Fibroblast of the conjunctiva (primary cell): ENCODE measurements at places on chromosomes 13 and 19.

DNA sequence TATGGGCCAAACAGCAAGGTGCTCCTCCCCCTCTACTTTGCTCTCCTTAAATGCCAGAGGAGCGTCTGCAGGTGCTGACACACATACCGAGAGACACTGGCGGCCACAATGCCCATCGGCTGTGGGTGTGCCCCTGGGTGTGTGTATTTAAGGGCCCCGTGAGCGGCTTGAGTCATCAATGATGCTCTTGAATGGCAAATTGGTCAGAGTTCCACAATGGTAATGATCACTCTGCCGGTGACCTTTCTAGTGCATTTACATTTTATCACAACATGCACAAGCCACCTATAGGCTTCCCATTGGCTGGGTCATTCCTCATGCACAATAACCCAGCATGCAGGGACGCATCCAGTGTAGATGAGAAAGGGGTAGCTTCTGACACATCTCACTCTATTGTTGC lies 124.8 kb downstream of the ZNF536 start:
- no peak for DNase-seq

DNA sequence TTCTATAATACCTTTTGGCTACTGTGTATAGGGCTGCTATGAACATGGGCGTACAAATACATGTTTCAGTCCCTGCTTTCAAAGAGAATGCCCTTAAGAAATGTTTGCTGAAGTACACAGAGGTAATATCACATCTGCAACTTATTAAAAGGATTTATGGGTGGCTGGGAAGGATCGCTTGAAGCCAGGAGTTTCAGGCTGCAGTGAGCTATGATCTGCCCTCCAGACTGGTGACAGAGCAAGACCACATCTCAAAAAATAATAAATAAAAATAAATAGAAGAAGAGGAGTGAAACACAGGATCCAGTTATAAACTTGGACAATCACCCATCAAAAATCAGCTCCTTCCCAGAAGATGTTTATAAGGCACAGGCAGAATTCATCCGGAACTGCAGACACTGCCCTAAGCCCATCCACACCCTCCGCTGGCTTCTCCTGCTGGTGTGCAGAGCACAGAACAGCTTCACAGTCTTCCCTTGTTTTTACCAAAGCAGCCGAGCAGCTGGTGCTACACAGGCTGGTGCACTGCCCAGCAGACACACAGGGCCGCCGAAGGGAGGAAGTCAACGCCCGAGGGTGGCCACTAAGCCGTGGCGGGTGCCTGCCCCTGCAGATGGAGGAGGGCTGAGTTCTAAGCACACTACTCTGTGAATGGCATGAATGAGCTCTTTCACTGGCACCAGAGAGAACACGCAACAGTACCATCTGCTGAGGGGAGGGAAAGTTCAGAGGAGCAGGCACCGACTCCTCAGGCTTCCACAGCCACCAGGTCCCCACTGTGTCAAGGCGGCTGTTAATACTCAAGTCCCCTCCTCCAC lies 44.0 kb downstream of the BRD4 start:
- no peak for DNase-seq

GRCh38 chr13:51523082-51523518 lies 61.2 kb upstream of the WDFY2 start:
- no peak for DNase-seq

GRCh38 chr13:74158571-74159352 lies 24.6 kb upstream of the KLF12 start:
- no peak for DNase-seq

DNA sequence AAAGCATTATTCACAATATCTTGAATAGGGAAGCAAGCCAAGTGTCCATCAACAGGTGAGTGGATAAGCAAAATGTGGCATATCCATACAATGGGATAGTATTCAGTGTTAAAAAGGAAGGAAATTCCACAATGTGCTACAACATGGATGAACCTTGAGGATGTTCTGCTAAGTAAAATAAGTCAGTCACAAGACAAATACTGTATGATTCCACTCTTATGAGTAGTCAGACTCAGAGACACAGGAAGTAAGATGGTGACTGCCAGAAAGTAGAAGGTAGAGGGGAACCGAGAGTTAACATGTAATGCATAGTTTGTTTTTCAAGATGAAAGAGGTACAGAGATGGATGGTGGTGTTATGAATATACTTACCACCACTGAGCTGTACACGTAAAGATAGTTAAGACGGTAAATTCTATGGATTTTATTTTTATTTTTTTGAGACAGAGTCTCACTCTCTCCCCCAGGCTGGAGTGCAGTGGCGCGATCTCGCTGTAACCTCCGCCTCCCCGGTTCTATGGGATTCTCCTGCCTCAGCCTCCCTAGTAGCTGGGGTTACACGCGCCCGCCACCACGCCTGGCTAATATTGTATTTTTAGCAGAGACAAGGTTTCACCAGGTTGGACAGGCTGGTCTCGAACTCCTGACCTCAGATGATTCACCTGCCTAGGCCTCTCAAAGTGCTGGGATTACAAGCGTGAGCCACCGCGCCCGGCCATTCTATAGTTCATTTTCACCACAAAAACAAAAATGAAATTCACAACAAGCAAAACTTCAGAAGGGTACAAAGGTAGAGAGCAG lies 1.0 kb upstream of the CHAMP1 start:
- no peak for DNase-seq

- no peak for DNase-seq
These were observed 200.5 kb downstream of the FGF9 start for GRCh38 chr13:21871382-21871781.

DNA sequence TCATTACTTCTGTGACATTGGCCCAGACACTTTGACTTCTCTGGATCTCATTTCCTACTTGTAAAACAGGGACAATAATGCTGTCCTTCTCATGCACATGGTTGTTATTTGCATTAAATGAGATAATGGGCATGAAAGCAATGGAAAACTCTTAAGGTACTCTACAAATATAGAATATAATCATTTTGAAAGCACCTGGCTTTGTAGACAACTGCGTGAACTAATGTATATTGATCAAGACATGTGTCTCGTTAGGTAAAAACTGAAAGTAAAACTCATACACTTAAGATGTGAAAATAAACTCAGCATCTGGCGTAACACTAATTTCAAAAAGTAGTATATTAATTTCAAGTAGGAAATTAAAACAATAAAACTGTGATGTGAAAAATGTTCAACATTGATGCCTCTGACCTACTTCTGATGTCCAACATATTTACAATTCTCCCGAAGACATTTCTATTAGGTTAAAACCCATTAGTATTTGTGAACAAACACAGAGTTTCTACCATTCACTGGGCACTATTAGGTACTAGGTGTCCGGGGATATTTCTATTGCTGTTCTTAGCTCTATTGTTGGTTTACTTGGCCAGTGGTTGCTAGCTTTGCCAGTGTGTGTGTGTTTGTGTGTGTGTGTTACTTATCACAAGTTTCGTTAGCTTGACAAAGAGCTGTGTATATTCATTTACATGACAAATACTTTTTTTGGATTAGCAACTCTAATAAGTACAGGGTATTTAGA lies 220.5 kb downstream of the KCNRG start:
- no peak for DNase-seq

- no peak for DNase-seq
These were observed 28.9 kb downstream of the AP2S1 start for GRCh38 chr19:46821512-46822409.

GRCh38 chr19:52170863-52171320 lies 529 bp downstream of the ZNF836 start:
- no peak for DNase-seq

DNA sequence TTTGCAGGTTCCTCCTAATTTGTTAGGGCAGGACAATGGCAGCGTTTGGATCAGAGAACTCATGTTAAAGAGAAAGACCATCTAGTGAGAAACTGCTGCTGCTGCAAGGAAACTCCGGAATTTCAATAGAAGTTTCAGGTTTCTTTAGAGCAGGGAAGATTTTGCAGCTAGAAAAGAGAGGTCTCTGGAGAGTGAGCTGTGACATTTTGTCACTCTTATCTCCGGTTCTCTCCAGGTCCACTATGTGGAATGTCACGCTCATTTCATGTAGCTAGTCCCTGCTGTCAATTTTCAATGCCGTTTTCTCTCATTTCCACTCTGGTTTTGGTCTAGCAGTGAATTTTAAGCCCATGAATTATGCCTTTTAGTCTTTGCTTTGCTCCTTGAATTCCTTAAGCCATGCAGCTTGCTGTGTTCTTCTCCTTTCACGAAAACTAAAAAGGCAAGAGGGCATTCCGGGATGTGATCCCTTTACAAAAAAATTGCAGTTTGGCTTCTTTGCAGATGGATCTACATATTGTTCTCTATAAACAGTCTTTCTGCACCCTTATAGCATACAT lies 46.7 kb upstream of the POSTN start:
- DNase-seq, result no peak

- DNase-seq, result no peak
These were observed 6.7 kb downstream of the TEX29 start for GRCh38 chr13:111326981-111327642.
